ENCODE measurements at places on chromosomes 16 and 17.

GRCh38 chr17:1060991-1061390 is 64.1 kb downstream of the TIMM22 start:
- peak; percentile 8 for DNase-seq

GRCh38 chr16:53258809-53259208 is 175.5 kb upstream of the RBL2 start:
- DNase-seq, result no peak

- no peak for DNase-seq
These were observed 3.9 kb upstream of the KCNJ2 start for GRCh38 chr17:70165383-70165782.

- peak; percentile 51 for DNase-seq
These were observed 11.2 kb downstream of the MRPL27 start for GRCh38 chr17:50361561-50362480.

DNA sequence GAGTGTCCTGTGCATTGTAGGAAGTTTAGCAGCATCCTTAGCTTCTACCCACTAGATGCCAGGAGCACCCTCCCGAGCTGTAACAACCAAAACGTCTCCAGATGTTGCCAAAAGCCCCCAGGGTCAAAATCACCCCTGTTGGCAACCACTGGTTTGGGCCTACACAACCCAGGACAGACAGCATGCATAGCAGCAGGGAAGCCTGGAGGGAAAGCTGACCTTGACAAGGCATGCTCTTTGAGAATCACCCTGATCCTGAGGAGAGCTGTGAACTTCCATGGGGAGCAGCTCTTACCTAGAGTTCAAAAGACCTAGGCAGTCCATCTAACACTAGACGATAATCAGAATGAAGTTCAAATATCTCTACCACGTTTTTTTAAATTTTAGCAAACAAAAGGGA is 9.2 kb downstream of the SKAP1 start:
- DNase-seq, result no peak

DNA sequence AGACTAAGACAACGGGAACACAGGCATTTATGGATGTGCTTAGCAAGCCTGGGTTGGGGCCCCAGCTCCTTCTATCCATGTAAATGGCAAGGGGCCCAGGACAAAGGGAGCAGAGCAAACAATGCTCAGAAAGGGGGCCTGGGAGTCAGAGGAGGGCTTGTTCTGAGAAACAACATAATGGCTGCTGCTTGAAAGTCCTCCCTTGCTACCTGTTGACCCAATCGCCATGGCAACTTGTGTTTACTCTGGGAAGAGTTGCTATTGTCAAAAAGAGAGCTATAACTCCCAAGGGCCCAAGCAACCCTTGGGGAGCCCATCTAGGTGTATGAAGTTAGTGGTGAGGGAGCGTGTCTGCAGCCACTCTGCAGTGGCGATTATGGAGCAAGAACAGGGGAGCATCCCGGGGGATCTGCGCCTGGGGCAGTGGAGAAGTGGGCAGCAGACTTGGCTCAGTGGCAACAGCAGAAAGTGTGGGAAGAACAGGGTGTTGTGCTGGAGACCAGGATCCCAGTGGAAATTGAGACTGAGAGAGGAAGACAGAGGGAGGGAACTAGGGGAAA is 118.7 kb upstream of the NLRP1 start:
- no peak for DNase-seq

DNA sequence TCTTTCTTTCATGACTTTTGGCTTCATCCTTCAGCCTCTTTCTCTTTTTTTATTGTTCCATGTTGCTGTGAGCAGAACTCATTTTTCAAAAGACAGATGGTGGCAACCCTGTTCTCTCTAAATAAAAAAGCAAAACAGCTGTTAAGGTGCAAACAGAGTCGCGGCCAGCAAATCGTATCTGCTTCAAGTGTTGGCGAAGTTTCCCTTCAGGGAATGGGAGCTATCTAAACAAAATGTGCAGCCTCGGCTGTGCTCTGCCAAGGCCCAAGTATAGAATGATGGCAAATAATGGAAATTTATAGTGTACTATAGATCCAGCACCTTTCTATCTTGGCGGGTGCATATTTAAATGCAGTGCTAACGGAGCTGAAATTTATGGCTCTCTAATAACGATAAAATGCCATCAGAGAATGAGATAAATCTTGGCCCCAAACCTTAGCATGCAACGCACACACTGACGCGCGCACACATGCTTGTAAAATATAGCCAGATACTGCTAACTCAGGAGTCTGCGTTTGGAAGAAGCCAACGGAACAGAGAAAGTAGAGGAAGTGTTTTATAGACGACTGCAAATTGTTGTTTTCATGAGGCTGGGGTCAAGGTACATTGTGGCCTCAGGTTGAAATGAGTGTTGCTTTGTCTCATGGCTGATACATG is 315.5 kb upstream of the RBFOX1 start:
- DNase-seq, result no peak

- no peak for DNase-seq
These were observed at the start of gene SLC13A5 for GRCh38 chr17:6713130-6713917. Gene SLC13A5 (minus strand): TSS chr17:6713369. CDS start chr17:6713333, 36 bp downstream.
